ENCODE measurements at places on chromosomes 6 and 20.
A peak's percentile ranks its signal among the peaks of the same experiment; 100 is the strongest.

DNA sequence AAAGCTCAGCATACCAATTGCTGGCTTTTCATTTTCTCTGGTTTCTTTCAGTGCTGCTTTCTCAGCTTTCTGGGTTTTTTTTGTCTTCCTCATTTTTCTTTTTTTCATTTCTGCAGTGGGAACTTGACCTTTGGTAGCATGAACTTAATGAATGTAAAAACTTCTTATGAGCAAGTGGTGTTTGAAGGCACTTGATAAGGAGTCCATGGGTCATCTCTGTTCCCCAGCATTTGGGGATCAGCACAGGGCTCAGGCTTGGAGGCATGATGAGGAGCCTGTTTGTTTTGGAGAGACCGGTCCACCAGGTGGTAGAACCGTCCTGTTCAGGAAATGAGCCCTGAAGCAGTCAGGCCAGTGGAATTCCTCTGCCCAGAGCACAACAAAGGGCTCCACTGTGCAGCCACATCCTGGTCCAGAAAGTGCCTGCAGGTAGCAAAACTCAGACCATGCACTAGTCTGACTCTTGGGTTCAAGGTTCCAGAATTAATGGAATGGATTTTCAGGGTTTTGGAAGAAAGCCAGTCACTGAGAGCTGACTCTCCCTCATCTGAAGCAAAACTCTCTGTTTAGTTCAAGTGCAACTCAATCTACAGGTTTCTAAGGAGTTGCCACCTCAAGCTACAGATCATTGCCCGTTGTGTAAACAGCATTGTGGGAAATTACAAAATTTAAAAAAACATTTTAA lies 52.3 kb upstream of the ADGRF1 start:
- DNase-seq = no peak

- no peak for DNase-seq
Measured at GRCh38 chr6:157811476-157812173, 11.4 kb upstream of the SNX9 start.

GRCh38 chr6:26156850-26157250 lies 69.6 kb downstream of the HFE start:
- DNase-seq = peak; percentile 48

GRCh38 chr6:116277124-116277523 lies 2.6 kb downstream of the TSPYL1 start:
- no peak for DNase-seq

DNA sequence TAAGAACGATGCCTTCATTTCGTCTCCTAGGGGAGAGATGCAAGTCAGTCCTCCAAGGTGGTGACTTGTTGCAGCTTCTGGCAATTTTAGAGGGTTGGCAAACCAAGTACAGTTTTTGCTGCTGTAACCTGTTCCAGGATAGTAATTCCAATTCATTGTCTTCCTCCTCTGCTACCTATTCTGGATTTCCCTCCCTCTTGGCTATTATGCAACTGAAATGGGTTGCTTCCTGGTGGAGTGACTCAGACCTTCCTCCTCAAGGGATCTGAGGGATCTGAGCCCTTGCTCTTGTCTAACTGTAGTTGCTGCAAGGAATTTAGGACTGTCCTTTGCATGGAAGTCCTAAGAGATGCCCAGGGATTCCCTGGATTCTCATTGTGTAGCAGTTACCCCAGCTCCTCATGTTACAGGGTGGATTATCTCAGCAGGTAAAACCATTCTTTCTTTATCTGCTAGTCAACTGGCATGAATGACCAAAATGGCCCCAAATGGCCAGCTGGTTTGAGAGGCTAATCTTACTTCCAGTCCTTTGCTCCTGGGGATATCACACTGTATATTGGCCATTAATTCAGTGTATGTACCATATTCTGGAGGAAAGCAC lies 17.6 kb upstream of the ELMO2 start:
- DNase-seq = no peak

GRCh38 chr6:87151781-87152525 lies 3.4 kb upstream of the ZNF292 start:
- peak; percentile 79 for DNase-seq

- no peak for DNase-seq
Measured at GRCh38 chr20:48349656-48350055, 478.1 kb downstream of the PREX1 start.

DNA sequence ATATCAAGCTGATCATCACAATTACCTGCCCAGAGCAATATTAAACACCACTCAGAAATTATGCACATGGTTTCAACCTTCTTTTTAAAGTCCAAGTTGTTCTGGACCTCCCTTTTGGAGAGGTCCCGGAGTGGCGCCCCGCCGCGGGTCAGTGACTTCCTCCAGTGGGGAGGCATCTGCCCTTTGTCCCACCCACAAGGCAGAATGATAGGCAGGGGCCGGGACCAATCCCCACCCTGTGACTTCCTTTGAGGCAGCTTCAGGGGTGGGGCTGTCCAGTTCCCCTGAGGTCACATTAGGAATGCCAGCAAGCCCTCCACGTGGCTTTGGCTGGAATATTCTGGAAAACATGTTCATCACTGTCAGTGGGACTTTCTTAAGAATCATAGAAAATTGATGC lies 207.0 kb downstream of the ANKRD60 start:
- no peak for DNase-seq

- DNase-seq = no peak
Measured at GRCh38 chr20:2204021-2204420, 91.8 kb upstream of the TGM3 start.

Measured in activated CD4-positive, alpha-beta T cell treated with anti-CD3 and anti-CD28 coated beads for 4 hours (primary cell).